ENCODE measurements at places on chromosomes 5 and 9. TPM values are rescaled to one million over a fixed set of nuclear protein-coding genes. Genes with fewer than 3 reads are reported as not detected.

- no peak for DNase-seq
Measured at GRCh38 chr9:132672413-132672690, 2.1 kb downstream of the GTF3C4 start.

DNA sequence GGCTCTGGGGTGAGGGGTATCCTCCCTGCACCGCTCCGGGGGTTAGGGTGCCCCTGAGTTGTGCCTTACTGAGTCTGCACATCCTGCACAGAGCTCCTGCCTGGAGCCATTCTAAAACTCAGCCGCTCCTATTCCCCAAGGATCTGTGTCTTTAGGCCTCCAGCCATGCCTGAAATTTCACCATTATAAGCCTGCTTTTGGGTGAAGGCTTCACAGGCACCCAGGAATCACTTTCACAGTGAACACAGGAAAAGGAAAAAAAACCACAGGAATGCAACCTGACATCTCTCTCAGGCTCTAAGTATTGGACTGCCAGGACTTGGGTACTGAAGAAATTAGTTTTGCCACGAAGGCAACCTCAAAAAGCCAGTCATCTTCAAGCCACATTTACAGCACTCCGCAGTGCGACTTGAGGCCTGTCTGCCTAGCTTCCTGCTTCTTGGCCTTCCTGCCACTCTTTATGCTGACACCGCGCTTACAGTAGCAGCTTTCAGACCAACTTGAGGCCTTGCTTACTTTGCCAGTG, 30.9 kb downstream of the GALNT10 start:
- peak; percentile 63 for DNase-seq

DNA sequence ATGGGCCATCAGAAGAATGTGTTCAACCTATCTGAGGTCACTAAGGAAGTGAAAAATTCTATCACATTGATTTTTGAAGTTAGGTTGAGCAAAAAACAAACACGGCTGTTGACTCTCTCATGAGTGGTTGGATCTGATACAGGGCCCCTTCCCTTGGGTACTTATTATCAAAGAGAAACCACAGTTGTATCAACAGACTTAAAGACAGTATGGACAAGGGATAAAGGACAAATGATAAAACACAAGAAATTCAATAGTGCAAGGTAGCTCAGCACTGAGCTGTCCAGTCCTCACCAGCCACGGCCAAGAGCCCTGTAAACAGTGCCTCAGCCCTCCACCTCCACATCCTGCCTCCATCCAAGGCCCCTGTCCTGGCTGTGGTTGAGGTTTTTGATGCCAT, 86.9 kb downstream of the UBE2QL1 start:
- no peak for DNase-seq

DNA sequence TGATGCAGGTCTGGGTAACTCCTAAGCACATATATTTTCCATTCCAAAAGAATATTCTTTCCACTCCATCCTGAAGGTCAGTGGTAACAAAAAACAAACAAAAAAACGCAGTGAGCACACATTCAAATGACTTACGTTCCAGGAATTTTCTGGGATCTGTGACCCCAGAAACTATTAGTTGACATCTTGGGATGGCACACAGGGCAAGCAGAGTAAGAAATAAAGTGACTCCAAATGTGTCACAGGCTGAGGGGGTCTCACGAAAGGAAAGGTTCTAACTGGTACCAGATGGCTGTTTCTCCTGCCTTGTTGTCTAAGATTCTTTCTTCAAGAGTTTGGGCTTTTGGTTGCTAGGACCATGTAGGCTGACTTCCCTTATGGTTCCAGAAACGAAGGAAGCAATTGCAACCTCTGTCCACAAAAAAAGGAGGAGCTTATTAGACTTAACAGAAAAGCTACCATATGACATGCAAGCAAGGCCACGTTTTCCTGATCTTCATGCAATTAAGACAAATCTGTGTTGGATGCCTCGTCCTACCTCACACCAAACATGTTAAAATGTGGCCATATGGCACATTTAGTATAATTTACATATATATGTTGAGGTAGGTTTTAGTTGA, 32.7 kb downstream of the PTGS1 start:
- DNase-seq, result no peak

- DNase-seq, result no peak
Measured at GRCh38 chr5:151578326-151579025, 12.7 kb downstream of the FAT2 start.

DNA sequence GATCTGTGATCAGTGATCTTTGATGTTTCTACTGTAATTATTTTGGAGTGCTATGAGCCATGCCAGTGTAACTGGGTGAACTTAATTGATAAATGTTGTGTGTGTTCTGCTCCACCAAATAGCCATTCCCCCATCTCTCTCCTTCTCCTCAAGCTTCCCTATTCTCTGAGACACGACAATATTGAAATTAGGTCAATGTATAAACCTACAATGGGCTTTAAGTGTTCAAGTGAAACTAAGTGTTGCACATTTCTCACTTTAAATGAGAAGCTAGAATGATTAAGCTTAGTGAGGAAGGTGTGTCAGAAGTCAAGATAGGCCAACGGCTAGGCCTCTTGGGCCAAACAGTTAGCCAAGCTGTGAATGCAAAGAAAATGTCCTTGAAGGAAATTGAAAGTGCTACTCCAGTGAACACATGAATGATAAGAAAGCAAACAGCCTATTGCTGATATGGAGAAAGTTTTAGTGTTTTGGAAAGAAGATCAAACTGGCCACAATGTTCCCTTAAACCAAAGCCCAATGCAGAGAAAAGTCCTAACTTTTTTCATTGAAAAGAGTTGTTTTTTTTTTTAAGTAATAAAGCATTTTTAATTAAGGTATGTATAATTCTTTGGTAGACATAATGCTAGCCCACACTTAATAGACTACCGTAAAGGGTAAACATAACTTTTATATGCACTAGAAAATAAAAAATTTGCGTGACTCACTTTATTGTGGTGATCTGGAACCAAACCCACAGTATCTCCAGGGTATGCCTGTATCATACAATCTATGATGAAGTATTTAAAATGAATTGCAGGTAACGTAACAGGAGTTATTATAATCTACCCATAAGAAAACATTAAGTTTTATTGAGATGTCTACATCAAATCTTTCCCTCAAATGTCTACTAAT, 42.5 kb upstream of the ALDH1A1 start:
- DNase-seq, result no peak

- DNase-seq, result no peak
Measured at GRCh38 chr5:34529581-34530331, 126.4 kb upstream of the RAI14 start.

- no peak for DNase-seq
Measured at GRCh38 chr5:135821061-135821801, 13.2 kb upstream of the SLC25A48 start.

Gene DHX29
- total RNA-seq, result 22.3 TPM

Gene SLC6A18
- not detected for total RNA-seq

Gene PPP3R2
- total RNA-seq, result not detected

Gene XRCC4
- total RNA-seq, result 10.2 TPM

Gene TNC
- total RNA-seq, result 0.60 TPM

Gene CACNA1B
- not detected for total RNA-seq

Data from activated T-helper 1 cell treated with anti-CD3 and anti-CD28 coated beads, Interleukin-12 subunit alpha, Interleukin-12 subunit beta, Interleukin-2, Interleukin-4 antibody, amounts not matched to agents 30 ng/mL and 10 ng/mL and 1 ng/mL, durations not matched to agents 14 hours and 24 hours and 36 hours (primary cell).